ENCODE measurements at places on chromosomes 1 and 21.

- DNase-seq: no peak
Measured at GRCh38 chr1:176551146-176551545, 88.2 kb downstream of the PAPPA2 start.

GRCh38 chr1:205594846-205595245 is 37.0 kb downstream of the ELK4 start:
- no peak for DNase-seq

GRCh38 chr1:99818063-99818699 is 32.0 kb upstream of the AGL start:
- DNase-seq: no peak

DNA sequence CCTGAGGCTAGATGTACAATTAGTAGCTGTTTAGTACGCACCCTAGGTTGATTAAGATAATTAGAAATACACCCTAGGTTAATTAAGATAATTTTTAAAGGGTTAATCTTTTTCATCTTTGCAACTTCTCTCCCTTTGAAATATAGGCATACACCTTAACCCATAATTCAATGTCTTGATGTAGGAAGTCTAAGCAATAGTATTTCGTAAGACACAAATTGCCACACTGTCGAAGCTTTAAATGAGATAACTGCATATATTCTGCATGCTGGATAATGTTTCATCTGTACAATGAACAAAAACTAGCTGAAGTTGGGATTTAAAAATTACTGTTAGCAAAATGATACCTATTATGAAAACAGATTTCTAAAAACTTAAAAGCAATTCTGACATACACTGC is 122.9 kb downstream of the EVI5 start:
- no peak for DNase-seq

- no peak for DNase-seq
Measured at GRCh38 chr1:202967684-202968281, 726 bp upstream of the CYB5R1 start.

All from cortex of kidney (tissue), 1 donor.